ENCODE measurements at places on chromosomes 1 and 21.

- DNase-seq: no peak
Measured at GRCh38 chr1:221923929-221924598, 182.2 kb upstream of the DUSP10 start.

DNA sequence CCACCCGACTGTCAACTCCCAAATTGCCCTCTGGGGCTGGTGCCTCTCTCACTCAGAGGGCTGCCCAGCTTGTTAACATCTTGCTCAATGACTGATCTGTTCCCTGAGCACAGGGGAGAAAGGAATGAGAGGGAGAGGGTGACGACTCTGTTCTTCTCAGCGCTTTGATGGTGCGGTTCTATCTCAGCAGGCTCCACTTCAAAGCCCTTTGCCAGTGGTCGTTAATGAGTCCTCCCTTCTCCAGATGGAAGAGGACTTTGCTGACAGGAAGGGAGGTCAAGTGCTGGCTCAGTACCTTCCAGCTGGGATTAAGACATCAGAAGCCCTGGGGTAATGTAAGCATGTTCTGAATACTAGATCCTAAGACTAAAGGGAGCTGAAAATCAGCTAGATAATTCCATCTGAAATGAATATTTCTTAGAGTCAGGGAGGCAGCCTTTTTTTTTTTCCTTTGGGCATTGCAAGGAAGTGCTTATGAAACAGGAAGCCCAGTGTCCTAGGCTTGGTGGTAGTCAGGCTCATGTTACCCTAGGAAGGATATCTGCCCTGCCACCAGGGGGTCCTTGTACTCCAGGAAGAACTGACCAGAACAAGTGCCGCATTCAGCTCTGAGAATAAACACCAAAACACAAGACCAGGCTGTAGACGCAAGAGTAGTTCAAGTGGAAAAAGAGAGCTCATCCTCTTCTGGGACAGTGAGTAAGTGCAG, 4.7 kb downstream of the FMOD start:
- no peak for DNase-seq

DNA sequence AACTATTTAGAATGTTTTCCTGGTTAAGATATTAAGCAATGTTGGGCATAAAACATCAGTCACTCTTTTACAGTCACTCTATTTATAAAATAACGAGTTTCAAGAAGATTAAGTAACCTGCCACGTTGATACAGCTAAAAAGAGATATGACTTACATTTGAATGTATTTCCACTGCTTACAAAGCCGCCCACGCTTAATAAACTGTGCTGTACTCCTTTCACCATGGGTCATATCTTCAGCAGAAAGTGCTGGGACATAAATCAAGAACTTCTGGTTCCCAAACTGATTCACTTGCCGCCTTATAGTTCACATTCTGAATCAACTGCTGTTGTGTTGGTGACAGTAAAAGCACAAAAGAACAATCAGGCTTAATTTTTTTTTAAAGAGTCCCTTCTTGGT, 666.7 kb downstream of the NCAM2 start:
- no peak for DNase-seq

- no peak for DNase-seq
Measured at GRCh38 chr21:35195232-35195631, 146.1 kb upstream of the RUNX1 start.

- DNase-seq: no peak
Measured at GRCh38 chr1:42008264-42008663, 89.5 kb upstream of the HIVEP3 start.
